ENCODE measurements at places on chromosomes 7 and 10. TPM values are rescaled to one million over a fixed set of nuclear protein-coding genes. Genes with fewer than 3 reads are reported as not detected.

DNA sequence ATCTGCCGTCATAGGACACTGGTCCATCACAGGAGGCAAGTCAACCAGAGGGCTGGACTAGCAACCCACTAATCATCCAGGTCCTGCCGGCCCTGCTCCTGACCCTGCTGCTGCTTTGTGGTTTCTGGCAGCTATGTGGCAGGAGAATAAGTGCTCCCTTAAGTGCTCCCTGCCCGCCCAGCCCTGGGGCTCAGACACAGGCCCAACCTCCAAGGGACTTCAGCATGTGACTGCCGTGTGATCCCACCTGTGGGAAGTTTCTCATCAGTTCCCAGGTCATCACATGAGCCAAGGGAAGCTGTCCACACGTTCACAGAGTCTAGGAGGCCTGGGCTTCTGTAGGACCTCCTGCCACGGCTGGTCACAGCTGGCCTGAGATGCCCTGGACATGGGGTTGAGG lies 34.2 kb upstream of the ZNF488 start:
- no peak for DNase-seq

- no peak for DNase-seq
These were observed 104.7 kb downstream of the GPR85 start for GRCh38 chr7:112981966-112982365.

Gene TAS2R41
- not detected for polyA plus RNA-seq

- no peak for DNase-seq
These were observed 185.8 kb upstream of the NRP1 start for GRCh38 chr10:33520223-33520622.

Gene CARD11
- 1.7 TPM for polyA plus RNA-seq

DNA sequence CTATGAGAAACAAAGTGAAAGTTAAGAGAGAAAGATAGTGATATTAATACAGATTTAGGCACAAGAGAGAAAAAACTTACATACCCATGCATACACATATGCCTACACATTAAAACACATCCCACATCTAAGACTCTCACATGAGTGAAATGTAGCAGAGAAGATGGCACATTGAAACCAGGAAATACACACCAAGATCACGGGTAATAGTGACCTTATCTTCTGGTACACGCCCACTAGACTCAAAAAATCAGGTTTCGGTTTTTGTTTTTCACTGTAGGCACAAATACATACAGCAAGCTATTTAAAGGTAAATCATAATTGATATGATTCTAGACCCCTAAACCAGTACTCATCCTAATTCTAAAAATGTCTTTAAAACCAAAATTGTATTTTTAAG lies 225.2 kb upstream of the TAC1 start:
- no peak for DNase-seq

DNA sequence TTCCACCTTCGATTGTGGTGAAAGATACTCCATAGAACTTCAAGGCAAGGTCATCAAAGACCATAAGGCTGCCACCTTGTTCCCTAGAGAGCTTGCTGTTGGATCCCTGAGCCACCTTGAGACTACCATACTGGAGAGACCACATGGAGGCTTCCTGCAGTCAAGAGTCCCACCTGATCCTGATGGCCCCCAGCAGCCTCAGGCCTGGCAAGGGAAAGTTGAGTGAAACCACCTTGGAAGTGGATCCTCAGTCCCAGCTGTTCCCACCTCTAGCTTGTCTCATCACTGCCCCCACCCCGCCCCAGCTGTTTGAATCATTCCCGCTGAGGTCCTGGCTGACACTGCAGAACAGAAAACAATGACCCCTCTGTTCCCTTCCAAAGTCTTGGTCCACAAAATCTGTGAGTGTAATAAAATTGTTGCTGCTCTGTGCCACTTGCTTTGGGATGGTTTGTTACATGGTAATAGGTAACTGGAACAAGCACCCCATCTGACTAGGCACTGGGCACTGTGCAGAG lies 32.0 kb downstream of the PRLHR start:
- DNase-seq: no peak

- no peak for DNase-seq
These were observed 35.2 kb upstream of the RET start for GRCh38 chr10:43041422-43042342.

DNA sequence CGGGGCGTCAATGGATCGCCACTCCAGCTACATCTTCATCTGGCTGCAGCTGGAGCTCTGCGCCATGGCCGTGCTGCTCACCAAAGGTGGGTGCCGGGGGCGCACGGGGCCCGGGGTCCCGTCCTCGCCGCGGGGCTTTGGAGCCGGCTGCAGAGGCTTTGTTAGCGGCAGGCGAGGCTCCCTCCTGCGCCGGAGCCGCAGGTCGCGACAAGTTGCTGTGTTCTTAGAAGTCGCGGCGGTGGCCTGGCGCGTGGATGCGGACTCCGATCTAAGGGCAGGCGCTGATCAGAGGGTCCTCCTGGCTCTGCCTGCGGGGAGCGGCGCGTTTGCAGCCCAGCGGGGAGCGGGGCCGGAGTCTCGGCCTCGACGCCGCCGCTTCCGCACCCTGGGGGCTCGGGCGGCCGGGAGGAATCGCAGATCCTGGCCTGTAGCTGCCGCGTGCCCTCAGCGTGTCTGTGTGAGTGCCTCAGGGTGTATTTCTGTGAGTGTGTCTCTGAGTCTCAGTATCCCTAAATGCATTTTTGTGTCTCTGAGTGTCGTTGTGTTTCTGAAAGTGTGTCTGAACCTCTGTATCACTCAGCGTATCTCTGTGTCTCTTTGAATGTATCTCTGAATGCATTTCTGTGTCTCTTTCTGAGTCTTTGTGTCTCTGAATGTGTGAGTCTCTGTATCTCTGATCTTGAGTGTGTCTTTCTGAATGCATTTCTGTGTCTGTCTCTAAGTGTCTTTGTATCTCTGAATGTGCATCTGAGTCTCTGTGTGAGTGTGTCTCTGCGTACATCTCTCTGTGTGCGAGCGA lies 766 bp downstream of the BAMBI start:
- no peak for DNase-seq

DNA sequence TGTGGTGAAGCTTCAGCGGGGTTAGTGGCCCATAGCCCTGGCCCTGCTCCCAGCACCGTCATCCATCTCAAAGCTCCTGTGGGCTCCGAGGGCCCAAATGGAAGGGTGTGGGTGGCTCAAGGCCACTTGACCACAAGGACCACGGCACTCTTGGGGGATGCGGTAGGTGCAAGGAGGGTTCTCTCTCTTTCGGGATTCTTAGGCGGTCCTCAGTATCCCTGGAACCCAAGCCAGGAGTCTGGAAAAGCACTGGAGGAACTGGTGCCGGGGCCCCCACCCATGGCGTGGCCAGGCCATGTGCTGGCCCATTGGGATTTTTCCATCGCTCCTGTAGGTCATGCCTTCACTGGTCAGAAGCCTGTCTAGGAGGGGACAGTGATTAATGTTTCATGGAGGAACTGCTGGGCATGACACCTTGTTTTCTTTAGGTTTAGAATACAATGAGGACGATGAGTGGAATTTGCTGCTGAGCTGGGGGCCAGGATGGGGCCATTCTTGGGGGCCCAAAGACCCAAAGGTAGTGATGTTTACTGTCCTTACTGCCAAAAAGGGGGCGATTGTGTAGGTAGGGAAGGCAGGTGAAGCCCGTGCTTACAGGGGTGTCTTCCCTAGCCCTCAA lies 16.7 kb downstream of the AQP1 start:
- no peak for DNase-seq

GRCh38 chr10:132158823-132159222 lies 27.9 kb upstream of the DPYSL4 start:
- no peak for DNase-seq

DNA sequence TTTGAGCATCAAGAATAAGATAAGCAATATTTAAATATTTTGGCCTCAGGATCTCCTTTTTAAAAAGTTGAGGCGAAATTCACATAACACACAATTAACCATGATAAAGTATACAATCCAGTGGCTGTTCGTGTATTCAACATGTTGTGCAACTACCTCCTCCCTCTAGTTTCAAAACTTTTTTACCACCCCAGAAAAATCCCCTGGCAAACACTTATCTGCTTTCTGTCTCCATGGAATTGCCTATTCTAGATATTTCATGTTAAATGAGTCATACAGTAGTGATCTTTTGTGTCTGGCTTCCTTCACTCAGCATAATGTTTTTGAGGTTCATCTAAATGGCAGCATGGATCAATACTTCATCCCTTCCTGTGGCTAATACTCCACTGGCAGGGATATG lies 31.8 kb upstream of the IL15RA start:
- no peak for DNase-seq

Gene PLAC9
- 9.8 TPM for polyA plus RNA-seq

DNA sequence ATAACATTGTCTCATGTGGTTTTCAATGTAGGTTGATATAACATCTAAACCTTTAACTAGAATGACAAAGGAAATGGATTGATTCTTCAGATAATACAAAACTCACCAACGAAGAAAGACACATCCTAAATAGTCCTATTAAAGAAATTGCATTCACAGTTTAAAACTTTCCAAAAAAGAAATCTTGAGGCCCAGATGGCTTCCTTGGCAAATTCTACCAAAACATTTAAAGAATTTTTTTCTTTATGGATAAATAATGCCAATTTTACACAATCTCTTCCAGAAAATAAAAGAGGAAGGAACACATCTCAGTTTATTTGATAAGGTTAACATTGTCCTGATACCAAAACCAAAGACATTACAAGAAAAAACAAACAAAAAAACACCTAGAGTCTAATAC lies 349.5 kb downstream of the CALN1 start:
- no peak for DNase-seq

GRCh38 chr10:116691635-116692034 lies 50.7 kb downstream of the HSPA12A start:
- DNase-seq: no peak

GRCh38 chr7:65317372-65317771 lies 56.3 kb upstream of the ZNF92 start:
- no peak for DNase-seq

Gene ACTL6B
- not detected for polyA plus RNA-seq

DNA sequence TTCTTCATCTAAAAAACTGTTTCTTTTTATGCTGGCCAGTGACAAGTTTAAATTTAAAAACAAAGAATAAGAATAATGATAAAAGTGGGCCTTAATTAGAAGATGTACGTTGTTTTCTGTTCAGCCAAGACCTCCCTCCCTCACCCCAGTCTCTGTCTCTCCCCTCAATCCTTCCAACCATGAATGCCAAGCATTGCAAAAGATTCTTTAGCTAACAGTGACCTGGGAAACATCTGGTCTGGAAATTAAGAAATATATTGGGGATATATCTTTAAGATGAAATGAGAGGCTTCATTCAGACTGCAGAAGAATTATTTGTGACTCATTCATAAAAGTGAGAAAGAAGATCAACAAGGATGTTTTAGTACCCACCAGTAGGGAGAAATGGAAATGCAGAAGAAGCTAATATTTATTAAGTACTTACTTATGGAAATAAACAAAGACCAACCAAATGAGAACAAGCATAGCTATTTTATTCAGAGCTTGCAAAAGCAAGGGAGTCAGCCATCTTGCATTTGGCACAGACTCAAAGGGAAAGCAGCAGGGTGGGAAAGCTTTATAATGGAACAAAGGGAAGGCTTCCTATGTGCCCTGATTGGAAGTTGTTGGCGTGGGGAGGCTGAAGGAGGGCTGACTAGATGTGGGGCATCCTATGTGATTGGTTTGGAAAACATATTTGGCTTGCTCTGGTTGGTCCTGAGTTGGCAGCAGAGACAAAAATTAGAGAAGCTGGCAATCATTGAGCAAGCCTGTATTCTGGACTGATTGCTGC lies 595.4 kb upstream of the GHITM start:
- no peak for DNase-seq

Gene CYP17A1
- polyA plus RNA-seq: 2.6 TPM

DNA sequence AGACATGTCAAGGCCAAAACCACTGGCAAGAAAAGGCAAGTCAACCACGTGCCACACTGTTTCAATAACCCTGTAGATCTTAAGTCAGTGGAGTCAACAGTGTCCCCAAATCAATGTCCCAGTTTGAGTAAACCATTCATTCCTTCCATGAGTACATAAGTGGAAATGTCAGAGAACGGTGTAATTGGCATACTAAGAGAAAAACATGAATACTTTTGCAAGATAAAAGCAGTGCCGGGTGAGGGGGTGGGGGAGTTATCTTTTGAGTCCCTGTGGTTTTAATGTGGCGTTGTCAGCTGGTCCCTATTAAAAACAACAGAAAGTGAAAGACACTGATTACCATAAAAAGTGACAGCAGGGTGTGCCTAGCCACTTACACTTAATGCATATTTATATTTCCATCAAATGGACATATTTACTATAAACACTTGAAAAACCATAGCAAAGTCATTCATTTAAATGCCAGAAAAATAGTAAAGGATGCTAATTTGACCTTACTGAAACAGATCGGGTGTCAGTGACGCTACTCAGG lies 37.8 kb downstream of the RSU1 start:
- DNase-seq: no peak

DNA sequence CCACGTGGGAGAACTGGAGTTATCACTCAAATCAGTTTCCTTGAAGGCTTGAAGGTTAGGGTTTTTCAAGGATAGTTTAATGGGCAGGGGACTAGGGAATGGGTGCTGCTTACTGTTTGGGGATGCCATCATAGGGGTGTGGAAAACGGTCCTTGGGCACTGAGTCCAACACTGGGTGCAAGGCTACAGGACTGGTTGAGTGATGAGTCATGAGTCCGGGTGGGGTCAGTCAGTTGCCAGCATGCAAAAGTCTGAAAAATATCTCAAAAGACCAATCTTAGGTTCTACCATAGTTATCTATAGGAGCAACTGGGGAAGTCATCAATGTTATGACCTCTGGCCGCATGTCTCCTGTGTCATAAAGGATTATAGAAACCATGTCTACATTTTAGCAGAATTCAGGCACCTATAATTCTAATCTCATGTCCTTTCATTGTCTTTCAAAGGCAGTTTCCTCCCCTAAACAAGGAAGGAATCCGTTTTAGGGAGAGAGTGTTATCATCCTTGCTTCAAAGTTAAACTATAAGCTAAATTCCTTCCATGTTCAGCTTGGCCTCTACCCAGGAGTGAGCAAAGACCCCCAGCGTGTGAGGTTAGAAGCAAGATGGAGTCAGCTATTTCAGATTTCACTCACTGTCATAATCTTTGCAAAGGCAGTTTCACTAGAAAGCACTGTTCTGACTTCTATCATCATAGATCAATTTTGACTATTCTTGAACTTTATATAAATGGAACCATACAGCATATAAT lies 94.5 kb downstream of the COL26A1 start:
- DNase-seq: no peak

DNA sequence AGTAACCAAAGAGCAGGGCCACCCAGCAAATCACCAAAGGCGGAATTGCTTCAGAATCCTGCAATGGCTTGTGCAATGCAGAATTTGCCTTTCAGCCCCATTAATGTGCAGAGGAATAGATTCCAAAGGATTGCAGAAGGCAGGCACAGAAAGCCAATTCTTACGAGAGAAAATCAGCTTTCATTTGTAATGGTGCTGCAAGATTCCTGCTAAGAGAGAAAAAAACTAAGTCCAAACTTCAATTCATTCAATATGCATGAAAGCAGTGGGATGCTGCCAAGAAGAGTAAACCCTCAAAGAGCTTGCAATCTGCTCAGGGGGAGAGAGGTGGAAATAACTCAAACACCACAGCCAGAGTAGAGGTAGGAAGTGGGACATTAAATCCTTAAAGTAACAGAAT lies 70.4 kb downstream of the ENO4 start:
- DNase-seq: no peak

DNA sequence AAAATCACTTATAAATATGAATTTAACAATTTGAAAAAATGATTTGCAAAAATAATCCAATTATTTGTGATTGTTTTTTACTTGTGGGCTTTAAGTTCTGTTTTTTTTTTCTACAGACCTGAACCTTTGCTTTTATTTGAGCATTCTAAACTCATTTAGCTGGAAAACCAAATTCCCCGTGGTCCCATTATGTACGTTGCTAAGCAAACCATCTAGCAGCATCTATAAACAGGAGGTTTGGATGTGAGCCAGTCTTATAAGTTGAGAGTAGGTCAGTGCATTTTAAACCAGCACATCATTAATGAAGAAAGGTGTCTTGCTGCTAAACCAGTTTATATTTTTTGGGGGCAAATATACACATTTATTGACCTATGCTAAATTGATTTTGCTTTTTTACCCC lies 77.3 kb downstream of the LRRN3 start:
- DNase-seq: peak; percentile 23

Data from right renal cortex interstitium (tissue), 3 donors.